ENCODE measurements at places on chromosomes 16 and 17.
A peak's percentile ranks its signal among the peaks of the same experiment; 100 is the strongest.

DNA sequence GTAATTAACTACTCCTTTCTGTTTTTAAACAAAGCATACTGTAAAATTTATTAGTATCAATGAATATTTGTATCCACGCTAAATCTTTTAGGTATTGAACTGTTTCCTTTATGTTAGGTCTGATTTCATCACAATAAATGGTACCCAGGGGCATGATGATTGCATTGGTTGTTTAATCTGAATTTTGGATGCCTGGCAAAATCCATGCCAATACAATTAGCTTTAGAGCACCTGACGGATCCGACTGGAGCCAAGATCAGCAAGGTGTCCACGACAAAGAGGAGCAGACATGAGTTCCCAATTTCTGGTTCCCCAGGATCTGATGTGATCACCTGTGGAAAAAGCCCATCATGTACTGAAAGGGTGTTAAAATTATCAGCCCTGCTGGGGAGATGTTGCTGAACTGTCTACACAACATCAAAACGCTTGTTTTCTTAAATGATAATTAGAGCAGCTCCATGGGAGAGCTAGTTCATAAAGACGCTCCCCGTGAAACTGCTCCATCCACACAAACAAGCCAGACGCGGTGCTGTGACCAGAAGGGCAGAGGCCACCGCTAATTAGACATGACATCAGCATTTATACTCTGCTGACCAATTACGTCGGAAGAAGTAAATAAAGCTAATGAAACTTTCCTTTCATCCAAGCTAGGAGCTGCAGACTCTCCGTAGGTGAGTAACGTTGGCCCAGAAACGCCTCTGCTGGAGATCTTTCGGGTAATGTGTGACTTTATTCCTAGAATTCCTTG lies 151.7 kb downstream of the CPPED1 start:
- no peak for DNase-seq

GRCh38 chr17:62628831-62629555 lies 1.5 kb downstream of the MRC2 start:
- no peak for DNase-seq

DNA sequence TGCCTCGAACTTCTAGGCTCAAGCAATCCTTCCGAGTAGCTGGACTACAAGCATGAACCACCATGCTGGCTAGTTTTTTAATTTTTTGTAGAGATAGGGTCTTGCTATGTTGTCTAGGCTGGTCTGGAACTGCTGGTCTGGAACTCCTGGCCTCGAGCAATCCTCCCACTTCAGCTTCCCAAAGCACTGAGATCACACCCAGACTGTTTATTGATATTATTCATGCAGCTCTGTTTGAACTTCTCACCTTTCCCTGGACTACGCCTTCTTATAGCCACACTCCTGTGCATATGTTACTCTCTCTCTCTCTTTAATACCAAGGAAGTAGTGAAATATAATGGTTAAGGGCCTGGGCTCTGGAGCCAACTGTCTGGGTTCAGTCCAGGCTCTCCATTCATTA lies 4.6 kb downstream of the COG7 start:
- DNase-seq: no peak

DNA sequence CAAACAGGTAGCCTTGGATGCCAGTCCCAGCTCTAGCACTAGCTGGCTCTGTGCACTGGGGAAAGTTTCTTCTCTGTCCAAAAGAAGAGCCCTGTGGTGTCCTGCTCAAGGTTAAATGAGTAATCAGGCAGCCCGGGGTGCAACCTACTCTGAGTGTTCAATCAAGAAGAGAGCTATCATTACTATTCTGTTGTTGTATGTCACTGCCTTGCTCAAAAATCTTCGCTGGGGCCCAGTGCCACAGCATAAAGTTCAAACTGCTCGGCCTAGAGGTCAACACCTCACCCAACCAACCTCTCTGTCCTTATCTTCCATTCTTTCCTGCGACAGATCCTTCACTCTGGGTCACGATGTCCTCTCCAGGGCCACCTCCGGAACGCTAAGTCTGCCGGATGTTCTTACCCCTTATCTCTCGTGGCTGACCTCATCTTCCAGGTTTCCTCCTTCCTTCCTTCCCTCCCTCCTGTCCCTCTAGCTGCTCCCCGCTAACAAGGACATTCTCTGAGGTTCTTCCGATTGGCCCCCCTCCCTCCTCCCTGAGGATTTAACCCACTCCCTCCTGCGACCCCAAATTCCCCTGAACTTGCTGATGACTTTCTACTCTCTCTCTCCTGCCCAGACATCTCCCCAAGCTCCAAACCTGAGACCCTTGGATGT lies 4.4 kb downstream of the FDXR start:
- no peak for DNase-seq

DNA sequence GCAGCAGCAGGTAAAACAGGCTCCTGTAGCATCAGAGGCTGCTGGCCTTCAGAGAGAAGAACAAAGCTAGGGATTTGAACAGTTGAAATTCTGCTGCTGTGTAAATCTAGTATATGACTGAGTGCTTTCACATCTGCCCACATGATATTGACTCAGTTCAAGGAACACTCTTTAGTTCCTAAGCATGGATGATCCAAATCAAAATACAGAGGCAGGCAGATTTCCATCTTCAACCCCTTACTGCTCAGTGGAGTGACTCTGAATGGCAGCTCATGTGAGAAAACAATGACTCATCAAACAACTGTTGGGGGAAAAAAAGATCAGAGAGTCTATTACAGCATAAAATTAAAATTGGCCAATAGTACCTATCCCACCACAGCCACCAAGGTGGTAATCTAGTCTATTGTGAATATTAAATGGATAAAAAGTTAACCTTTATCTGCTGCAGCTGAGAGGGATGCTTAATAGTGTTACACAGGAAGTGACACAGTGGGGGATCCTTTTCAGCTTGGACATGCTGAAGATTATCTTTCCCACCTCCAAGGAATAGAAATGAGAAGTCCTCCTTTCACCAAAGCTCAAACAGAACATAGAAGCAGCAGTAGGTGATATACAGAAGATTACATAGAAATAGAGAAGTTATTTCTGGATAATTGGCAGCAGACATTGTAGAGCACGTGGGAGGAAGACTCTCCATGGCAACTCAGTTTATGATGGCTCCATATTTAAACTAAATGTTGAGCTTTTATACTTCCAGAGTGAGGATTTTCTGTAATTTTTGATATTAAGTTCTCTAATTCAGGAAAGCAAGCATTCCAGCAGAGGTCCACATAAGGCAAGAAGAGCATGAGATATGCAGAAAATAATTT lies 239.7 kb upstream of the ERCC4 start:
- no peak for DNase-seq

- no peak for DNase-seq
These were observed 7.2 kb downstream of the ABHD15 start for GRCh38 chr17:29559640-29560039.

DNA sequence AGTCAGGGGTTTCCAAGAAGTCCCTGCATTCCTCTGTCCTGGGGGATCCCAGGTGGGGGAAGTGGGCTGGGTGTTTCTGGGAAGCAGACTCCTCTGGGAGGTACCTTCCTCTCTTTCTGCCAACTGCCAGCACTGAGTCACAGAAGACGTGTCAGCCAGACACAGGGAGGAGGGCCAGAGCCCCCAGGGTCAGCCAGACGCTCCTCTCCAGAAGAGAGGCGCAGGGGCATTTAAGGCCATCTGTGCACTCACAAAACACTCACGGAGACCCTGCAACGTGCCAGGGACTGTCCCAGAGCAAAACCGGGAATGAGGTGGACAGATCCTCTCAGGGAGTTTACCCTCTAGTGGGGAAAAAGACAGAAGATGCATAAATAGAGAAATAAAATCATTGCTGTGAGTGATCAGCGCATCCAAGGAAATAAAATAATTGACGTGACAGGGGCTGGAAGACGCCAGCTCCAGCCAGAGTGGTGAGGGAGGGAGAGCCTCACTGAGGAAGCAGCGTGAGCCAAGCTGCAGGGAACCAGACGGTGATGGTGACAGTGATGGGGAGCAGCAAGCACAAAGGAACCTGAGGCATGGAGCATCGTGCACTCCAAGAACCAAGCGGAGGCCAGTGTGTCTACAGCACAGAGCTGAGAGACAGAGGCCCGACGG lies 105.4 kb downstream of the ZNF423 start:
- no peak for DNase-seq

GRCh38 chr17:3647769-3648555 lies 11.4 kb downstream of the CTNS start:
- DNase-seq: peak; percentile 21

- DNase-seq: no peak
These were observed 106.3 kb upstream of the SIAH1 start for GRCh38 chr16:48491517-48491916.

- peak; percentile 41 for DNase-seq
These were observed 134.4 kb downstream of the SKAP1 start for GRCh38 chr17:48295362-48296288.

- DNase-seq: no peak
These were observed 541 bp downstream of the ACACA start for GRCh38 chr17:37405955-37406634.

- DNase-seq: no peak
These were observed 19.2 kb downstream of the ACTG1 start for GRCh38 chr17:81493198-81494038.

DNA sequence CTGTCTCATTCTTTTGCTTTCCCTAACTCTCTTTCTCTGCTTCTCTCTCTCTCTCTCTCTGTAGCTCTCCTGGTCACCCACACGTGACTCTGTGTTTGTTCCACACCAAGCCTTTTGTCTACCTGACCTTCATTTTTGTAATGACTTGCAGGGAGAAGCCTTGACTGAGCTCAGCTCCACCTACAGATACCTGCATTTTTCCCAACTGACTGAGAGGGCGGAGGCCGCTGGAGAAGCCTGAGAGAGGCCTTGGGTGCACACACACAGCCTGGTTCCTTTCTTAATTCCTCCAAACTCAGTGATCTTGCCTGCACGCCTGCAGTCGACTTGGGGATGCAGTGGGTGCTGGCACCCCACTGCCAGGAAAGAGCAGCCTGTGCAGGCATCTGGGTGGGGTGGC lies 68.8 kb downstream of the LYRM1 start:
- DNase-seq: no peak

DNA sequence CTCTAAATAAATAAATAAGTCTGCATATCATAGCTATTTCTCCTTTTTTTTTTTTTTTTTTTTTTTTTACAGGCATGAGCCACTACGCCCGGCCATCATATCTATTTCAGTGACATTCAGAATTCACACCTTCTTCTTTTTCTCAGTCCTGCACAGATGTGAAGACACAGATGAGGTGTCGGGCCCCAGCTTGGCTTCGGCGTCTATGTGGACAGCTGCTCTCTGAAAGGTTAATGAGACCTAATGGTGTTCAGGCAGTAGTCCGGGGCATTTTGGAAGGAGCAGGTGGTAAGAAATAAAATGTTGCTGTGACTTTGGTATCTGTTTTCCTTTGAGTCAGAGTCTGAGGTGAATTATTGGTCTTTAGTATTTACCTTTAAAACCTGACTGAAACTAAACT lies 23.6 kb downstream of the TANGO6 start:
- DNase-seq: no peak

DNA sequence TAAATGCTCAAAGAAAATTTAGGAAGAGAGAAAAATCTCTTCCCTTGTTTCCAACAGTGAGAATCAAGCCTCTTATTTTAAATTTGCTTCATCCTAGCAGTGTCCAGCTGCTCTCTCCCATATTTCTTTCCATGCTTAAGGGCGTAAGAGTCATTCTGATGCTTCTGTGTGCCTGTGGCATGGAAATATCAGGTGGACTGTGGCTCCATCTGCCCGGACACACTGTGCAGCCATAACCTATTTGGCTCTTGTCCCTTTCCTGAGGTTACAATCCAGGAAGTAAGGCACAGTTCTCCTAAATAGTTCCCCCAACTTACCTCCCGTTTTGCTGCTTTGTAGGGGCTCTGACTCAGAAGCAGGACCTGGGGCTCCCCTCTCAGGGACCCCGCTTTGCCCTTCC lies 6.3 kb upstream of the KRT222 start:
- DNase-seq: no peak

- no peak for DNase-seq
These were observed 27.2 kb upstream of the TOB1 start for GRCh38 chr17:50893183-50893993.

DNA sequence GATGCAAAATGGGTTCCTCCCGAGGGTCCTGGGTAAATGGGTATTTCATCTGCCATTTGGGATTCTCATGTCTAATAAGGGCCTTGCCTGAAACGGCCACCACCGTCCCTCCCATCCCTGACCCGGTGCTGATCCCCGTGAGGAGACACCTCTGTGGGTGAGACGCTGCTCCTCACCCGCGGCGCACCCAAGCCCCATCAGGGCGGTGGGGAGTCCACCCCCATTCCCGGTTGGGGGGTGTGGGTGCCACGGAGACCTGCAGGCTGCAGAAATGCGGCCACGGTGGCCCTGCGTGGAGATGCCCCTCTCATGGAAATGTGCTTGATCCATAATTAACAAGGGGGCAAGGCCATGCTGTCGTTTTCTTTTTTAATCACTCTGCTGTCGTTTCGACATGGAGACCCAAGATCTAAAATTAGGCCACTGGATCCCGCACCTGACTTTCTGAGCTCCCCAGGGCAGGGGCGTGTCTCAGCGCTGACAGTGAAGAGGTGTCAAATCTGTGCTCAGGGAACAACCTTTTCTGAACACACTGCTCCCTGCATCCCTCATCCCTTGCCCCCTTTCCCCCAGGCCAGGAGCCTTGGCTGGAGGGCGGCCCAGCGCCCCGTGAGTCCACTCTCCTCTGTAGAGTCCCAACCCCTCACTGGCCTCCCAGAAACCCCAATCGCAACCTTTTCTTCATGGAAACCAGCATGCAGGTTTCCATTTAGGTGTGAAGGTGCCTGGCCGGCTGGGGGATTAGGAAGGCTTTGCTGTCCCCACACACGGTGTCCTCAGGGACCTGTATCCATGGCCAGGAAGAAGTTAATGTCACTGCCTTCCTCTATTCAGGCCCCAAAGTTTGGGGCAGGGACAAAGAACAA lies 38.9 kb downstream of the PEMT start:
- DNase-seq: no peak

DNA sequence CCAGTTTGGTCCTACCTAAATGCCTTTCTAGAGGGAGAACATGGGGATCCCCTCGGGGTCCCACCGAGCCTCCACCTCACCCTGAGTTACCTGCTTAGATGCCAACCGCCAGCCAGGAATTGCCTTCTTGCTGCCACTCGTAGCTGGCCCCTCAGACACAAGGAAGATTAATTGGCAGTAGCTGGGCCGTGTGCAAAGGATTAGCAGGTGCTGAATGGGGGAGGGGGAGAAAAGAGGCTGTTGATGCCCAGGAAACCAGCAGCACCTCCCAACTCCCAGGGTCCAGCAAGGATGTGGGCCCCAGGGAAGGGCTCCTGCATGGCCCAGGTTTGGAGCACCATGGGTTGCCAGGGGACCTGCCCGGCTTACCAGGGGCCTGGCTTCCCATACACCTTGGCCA lies at the start of gene CNGB1:
Gene CNGB1, minus strand, starts transcription at position 159 of the 400 bp plus-strand sequence. CDS start 3,842 bp downstream, outside the sequence.
- no peak for DNase-seq

- no peak for DNase-seq
These were observed 48.7 kb downstream of the GPRC5B start for GRCh38 chr16:19835968-19836421.

- peak; percentile 88 for DNase-seq
These were observed 5.0 kb downstream of the CORO6 start for GRCh38 chr17:29617481-29618271.

- DNase-seq: no peak
These were observed 129.4 kb upstream of the ANKFN1 start for GRCh38 chr17:56023851-56024250.

- DNase-seq: no peak
These were observed 170.7 kb downstream of the CYB561 start for GRCh38 chr17:63275318-63275970.

GRCh38 chr17:62591333-62591732 lies 36.1 kb upstream of the MRC2 start:
- no peak for DNase-seq

- no peak for DNase-seq
These were observed 124.0 kb upstream of the MON1B start for GRCh38 chr16:77066896-77067496.
